ENCODE measurements at places on chromosomes 2 and 18.

DNA sequence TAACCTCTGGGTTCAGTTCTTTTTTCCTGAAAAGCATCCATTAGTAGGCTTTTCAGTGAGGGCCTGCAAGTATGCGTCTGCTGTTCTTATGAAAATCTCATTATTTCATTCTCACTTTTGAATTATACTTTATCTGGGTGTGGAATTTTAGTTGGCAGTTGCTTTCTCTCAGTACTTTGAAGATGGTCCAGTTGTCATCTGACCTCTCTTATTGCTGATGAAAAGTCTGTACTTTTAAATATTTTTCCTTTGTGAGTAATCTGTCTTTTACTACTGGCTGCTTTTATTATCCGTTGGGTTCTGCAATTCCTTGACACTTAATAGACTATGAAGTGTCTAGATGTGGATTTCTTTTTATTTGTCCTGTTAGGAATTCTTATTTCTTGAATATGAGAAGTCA is 307.8 kb downstream of the CYP26B1 start:
- no peak for DNase-seq

DNA sequence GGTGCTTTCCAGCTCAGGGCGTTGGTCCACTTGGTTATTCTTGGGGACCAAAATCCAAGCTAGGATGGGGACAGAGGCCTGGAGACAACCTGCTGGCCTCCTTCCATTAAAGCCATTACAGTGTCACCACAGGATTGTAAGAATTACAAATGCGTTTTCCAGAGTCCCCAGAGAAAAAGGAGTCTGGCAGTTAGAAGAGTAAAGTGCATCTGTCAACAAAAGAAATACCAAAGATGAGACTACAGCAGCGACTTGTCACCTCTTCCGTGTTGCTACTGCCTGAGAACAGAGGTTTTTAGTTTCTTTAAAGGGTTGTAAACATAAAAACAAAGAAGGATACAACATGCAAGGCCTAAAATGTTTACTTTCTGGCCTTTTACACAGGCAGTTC is 235.7 kb downstream of the AGAP1 start:
- DNase-seq = no peak

- DNase-seq = no peak
These were observed 122.4 kb downstream of the GRB14 start for GRCh38 chr2:164498836-164499235.

- no peak for DNase-seq
These were observed 121.0 kb upstream of the SLC39A10 start for GRCh38 chr2:195535911-195536522.

GRCh38 chr18:43393174-43393573 is 115.9 kb upstream of the SYT4 start:
- DNase-seq = peak; percentile 13

DNA sequence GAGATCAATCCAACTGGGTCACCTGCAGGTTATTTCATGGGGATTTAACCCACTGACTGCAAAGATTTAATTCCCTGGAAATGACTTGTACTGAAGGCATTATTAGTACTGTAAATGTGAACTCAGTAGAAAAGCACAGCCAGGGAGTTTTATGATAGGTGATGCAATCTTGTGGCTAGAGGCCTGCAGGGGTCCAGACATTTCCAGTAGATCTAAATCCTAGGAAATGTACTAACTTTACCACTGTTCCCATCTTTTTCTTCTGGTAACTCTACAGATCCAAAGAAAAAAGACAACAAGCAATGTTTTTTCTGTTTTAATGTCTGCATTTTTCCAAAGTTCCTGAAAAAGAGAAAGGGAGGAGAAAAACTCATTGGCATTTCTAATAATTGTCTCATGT is 500.1 kb downstream of the ARHGAP15 start:
- DNase-seq = peak; percentile 85

DNA sequence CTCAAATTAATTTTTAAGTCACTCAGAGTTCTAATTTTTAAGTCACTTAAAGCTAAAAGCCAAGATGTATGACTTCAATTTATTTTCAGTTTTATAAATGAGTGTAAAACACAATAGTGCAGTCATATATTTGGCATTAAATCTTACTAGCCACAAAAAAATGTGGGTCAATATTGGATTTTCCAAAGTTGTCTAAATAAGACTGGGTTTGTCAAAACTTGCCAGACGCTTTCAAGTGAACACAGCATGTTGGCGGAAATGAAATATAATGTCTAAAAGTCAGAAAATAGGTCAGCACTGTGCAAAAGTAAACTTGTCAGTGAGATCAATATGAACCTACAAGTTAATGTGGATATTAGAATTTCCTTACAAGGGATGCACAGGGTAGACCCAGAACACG is 128.9 kb downstream of the FIGN start:
- no peak for DNase-seq

DNA sequence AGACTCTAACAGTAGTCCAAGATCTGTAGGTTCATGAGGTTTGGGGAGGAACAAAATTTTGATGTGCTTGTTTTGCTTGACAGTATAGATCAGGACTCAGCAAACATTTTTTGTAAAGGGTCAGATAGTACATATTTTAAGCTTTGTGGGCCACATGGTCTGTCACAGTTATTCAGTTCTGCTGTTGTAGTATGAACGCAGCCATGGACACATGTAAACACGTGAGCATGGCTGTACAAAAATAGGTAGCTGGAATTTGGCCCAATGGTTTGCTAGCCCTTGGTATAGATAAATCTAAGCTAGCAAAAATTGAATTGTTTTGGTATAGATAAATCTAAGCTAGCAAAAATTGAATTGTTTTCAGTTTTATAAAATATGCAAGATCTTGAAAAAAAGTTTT is 120.5 kb downstream of the HIBCH start:
- DNase-seq = no peak

- DNase-seq = no peak
These were observed 25.8 kb downstream of the BIN1 start for GRCh38 chr2:127080938-127081755.

All from fibroblast of upper back skin (primary cell).